Lung microvascular endothelial cell (primary cell): ENCODE measurements at places on chromosomes 12 and 14. TPM values are rescaled to one million over a fixed set of nuclear protein-coding genes. Genes with fewer than 3 reads are reported as not detected.

DNA sequence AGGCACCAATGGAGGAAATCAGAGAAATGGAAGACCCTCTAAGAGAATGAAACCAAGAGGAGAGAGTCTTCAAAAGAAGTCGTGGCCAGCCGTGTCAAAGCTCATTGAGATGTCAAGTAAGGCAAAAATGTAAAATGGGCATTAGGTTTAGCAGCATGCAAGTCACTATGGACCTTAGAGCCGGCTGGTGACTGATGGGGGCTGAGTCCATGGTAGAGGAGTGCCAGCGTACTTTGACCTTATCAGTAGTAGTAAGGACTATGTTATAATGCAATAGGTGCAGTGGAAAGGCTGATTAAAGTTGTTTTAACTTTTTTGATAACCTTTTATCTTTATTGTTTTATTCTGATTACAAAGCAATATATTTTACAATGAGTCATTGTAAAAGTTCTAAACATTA, 66.5 kb downstream of the ANO6 start:
- no peak for DNase-seq

RNFT2 gene
- total RNA-seq = 0.60 and 1.5 TPM in 2 replicates

GRCh38 chr12:124664395-124665111, 97.1 kb upstream of the NCOR2 start:
- no peak for DNase-seq

GRCh38 chr14:81144824-81145603, 75.7 kb downstream of the GTF2A1 start:
- DNase-seq = no peak

- peak; percentile 49 for DNase-seq
Observed at GRCh38 chr12:12333407-12334366, 16.4 kb downstream of the MANSC1 start.

NELL2 gene
- total RNA-seq = under 0.01 TPM in 1 of 2 replicates, not detected in the other

DNA sequence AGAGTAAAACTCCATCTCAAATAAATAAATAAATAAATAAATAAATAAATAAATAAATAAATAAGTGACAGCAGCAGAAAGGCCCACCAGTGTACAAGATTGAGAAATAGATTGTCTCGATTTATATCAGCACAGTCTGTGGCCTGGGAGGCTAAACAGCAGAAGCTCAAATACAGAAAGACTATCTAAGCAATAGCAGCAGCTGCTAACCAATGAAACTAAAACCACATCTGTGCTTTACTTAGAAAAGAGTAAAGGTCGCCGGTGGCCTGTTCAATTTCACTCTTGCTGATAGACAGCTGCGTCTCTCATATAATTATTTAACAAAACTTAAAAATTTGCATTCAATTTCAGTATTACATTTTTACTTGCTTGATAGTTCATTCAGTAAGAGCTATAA, 325.7 kb downstream of the CEP128 start:
- no peak for DNase-seq

- no peak for DNase-seq
Observed at GRCh38 chr12:45278447-45278846, 62.6 kb downstream of the ANO6 start.

DNA sequence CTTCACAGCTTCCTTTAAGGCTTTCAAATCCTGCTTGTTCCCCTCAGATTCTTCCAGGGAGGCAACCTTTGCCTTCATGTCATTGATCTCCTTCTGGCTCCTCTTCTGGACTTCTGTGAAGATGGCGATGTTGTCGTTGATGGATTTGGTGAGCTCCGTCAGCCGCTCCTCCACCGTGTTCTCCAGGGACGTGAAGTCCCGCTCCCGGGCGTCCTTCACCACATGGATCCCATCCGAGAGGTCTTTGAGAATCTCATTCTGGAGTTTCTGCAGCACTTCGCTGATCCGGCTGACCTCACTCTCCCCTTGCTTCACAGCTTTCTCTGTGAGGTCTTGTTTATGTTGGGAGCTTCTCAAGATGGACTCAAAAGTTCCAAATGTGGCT, 7.9 kb downstream of the CKAP4 start:
- no peak for DNase-seq

ADCY4 gene
- 34.9 and 60.1 TPM in 2 replicates for total RNA-seq

RERG gene
- total RNA-seq = not detected in 2 replicates

- no peak for DNase-seq
Observed at GRCh38 chr12:94756789-94757188, 106.4 kb upstream of the TMCC3 start.

KRT3 gene
- not detected in 2 replicates for total RNA-seq

DNA sequence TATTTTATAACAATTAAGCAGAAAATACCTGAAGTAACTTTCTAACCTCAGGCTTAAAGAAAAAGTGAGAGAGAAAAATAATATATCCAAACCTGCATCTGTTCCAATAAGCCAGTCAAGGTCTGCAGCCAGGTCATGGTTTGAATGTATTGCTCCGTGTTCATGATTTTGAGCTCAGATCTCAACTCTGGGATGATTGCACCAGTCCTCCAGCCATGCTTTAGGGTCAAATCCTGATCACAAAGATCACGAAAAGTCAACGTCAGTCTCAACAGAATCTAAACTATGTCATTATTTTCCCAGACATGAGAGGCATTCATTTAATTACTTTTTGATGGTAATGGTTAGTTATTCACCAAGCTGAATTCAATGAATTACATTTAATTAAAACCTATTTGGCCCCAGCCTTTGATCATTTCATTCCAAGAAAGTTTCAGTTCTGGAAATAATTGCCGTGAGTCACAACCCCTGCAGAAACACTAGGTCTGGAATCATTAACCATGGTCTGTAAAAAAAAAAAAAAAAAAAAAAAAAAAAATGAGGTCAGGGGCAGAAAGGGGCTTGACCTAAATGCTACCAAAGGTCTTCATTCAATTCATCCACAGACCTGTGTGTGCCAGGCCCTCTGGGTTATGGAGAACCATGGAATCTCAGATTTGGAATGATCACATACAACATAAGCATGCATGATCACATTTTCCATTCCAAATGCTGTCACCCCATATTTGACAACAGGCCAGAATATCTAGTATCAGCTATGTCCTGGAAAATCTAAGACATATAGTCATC, 55.6 kb downstream of the NT5DC3 start:
- DNase-seq = peak; percentile 50

- no peak for DNase-seq
Observed at GRCh38 chr14:95061317-95062093, 95.8 kb downstream of the DICER1 start.

- DNase-seq = no peak
Observed at GRCh38 chr12:66065150-66065549, 65.4 kb downstream of the LLPH start.

DNA sequence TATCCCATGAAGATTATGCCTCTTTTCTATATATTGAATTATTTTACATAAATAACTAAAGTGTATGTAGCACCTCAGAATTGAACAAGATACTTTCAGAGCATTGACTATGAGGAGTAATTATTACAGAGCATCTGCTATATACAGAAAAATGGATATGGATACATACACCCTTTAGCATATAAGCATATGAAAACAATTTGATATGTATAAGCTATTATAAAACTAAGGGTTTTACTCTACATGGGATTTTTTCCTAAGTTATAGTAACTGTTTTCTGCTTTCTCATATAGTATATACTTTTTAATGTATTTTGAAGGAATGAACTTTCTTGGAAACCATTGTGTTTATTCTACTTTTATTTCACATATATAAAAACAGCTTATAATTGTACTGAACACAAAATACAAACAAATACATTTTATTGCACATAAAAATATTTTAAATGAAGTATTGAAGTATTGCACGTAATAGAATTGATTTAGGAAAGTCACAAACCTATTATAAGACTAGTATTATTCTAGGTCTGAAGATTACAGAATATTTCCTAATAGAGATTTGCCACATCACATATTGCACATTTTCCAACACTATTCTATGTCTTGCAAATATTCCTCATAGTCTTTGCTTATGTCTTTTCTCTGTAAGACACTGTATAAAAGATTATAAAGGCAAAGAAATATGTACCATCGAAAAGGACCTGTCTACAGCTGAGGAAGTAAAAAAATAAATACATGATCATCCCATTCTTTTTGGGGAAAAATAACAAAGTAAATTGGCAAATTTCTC, 8.4 kb downstream of the CD69 start:
- DNase-seq = no peak

- DNase-seq = no peak
Observed at GRCh38 chr12:104345234-104346066, 41.9 kb downstream of the EID3 start.

- peak; percentile 59 for DNase-seq
Observed at GRCh38 chr14:100524933-100525243, 62.3 kb downstream of the BEGAIN start.

GRCh38 chr12:109982210-109982609, 14.0 kb downstream of the GIT2 start:
- DNase-seq = no peak

DNA sequence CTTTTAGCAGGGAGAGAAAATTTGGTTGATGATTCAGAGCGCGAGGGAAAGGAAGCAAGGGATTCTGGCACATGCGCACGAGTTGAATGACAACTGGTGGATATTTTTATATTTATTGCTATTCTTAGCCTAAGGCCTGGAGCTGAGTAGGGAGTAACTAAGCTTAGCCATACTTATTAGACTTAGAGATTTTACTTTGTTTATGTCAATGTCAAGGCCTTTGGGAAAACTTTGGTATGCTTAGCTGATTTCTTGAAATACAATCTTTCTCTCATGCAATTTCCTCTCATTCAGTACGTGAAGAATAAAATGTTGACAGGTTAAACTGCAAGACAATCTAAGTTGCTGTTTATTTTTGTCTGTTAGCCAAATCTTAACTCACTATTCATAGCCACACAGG, 101.1 kb downstream of the CRADD start:
- DNase-seq = peak; percentile 74

ATF1 gene
- total RNA-seq = 13.5 and 17.5 TPM in 2 replicates

GRCh38 chr12:14442221-14442881, 76.9 kb downstream of the ATF7IP start:
- DNase-seq = no peak

REP15 gene
- total RNA-seq = 3.5 and 13.5 TPM in 2 replicates

GDF3 gene
- 0.79 and 0.87 TPM in 2 replicates for total RNA-seq

GRCh38 chr12:104712477-104712876, 245.6 kb downstream of the SLC41A2 start:
- no peak for DNase-seq

DDN gene
- under 0.01 TPM in 1 of 2 replicates, not detected in the other for total RNA-seq

DNA sequence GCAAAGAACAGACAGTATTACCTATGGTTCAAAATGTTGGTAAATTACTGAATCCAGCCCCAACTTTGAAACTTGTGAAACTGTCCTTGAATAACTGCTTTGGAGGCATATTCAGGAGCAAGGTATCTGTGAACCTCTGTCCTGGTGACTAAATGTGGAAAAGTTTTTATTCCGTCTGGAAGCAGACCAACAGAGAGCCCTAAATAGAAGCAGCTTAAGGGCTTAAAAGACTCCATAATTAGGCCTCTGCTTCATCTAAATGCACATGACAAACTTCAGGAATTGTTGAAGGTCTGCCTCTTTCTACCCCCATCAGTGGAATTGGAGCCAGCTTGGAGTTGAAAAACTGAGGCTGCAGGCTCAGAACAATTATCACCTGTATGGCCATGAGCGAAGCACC, 276.5 kb downstream of the KCNH5 start:
- no peak for DNase-seq

- no peak for DNase-seq
Observed at GRCh38 chr12:105106621-105107020, 910 bp upstream of the WASHC4 start.

DNA sequence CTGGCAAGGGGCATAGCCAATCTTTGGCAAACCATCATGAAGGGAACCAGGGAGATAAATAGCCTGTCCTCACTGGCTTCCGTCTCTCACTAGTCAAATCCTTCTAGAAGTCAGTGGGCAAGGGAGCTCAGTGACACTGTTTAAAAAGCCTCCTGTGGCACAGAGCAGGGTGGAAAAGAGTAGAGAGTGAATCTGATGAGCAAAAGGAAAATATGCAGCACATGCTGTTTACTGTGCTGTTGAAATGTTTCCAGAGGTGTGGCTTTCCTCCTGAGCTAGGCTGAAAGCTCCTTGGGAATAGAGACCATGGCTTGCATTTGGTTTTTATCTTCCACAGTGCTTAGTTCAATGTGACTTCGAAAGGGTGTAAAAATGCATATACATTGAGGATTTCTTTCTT, 7.7 kb upstream of the DYRK2 start:
- DNase-seq = no peak

PTPRB gene
- 83.7 and 112 TPM in 2 replicates for total RNA-seq

DNA sequence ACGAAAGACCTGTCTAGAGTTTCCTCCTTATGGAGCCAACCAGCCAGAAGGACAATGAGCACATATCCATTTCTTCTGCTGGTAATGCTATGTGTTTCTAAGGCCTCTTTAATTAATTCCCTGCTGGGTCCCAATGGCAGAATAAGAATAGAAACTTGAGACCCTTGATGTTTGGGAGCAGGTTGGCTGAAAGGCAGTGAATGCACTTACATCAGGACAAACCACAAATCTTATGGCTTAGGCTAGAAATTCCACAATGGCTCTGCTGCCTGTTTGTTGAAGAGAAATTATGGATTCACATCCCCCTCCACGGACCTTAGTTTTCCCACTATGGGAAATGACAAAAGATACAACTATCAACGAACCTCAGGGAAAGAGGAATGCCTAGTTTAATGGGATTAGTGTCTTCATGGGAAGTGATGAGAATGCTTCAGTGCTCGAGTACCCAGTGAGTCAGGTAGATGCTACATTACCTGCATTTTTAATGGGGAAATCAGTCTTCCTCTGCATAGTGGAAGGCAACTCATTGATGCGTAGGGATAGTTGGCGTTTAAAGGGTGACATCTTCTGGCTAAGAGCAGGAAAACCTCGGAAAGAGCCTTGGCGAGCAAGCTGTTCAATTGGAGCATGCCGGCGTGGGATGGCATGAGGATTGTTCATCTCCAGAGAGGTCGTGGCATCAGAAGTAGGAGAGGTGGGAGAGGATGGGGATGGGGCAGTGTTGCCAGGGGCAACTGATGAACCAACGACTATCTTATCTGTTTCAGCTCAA, 46.5 kb downstream of the PAPLN start:
- DNase-seq = no peak

DNA sequence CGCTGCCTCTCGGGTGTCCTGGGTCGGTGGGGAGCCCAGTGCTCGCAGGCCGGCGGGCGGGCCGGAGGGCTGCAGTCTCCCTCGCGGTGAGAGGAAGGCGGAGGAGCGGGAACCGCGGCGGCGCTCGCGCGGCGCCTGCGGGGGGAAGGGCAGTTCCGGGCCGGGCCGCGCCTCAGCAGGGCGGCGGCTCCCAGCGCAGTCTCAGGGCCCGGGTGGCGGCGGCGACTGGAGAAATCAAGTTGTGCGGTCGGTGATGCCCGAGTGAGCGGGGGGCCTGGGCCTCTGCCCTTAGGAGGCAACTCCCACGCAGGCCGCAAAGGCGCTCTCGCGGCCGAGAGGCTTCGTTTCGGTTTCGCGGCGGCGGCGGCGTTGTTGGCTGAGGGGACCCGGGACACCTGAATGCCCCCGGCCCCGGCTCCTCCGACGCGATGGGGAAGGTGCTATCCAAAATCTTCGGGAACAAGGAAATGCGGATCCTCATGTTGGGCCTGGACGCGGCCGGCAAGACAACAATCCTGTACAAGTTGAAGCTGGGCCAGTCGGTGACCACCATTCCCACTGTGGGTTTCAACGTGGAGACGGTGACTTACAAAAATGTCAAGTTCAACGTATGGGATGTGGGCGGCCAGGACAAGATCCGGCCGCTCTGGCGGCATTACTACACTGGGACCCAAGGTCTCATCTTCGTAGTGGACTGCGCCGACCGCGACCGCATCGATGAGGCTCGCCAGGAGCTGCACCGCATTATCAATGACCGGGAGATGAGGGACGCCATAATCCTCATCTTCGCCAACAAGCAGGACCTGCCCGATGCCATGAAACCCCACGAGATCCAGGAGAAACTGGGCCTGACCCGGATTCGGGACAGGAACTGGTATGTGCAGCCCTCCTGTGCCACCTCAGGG, 679 bp downstream of the ARF6 start:
- DNase-seq = peak; percentile 58

- DNase-seq = no peak
Observed at GRCh38 chr14:20791187-20791586, 10.1 kb downstream of the RNASE6 start.
